ENCODE measurements at places on chromosomes 6 and 20. TPM values are rescaled to one million over a fixed set of nuclear protein-coding genes. Genes with fewer than 3 reads are reported as not detected.

DNA sequence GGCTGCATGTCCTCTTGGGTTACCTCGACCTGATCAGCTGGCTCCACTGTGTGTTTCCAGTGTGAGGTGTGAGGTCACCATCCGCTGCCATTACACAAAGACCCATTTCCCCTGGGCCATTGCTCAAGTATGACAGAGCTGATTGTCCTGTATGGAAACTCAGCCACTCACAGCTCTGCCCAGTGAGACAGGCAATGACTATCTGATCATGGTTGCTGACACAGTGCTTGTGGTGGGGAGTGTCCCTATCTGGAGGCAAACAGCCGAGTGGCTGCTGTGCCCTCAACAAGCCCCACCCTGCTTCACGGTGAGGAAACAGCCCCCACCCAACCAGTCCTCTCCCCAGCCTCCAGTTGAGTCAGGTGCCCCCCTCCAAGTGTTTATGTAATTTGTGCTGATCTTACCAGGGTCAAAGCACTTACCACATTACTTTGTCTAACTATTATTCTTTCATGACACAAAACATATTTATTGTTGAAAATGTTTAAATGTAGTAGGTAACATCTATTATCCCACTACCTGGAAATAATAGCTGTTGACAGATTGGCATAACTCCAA, 11.7 kb upstream of the MAPK13 start:
- H3K36me3 ChIP-seq = no peaks in the 10 kb centered on the region
- H3K4me1 ChIP-seq = peaks cover 11% of the 10 kb centered on the region
- DNase-seq = peak; percentile 74

- no peak overlapping the region for H3K27ac ChIP-seq
- peaks cover 74% of the 10 kb centered on the region for H3K27me3 ChIP-seq
- no peak overlapping the region for H3K4me3 ChIP-seq
Observed at GRCh38 chr6:151805286-151805840, 2.1 kb upstream of the ESR1 start.

GRCh38 chr6:116764629-116764960, 924 bp downstream of the FAM162B start:
- peak; percentile 20 for DNase-seq
- peak overlapping the region; percentile 58 for H3K4me3 ChIP-seq

C6orf52 gene
- 1.2 TPM for total RNA-seq

- H3K4me3 ChIP-seq = no peak overlapping the region
- no peak for DNase-seq
- H3K27me3 ChIP-seq = no peaks in the 10 kb centered on the region
Observed at GRCh38 chr6:53801022-53801421, 6.2 kb downstream of the LRRC1 start.

PNLDC1 gene
- total RNA-seq = not detected

GRCh38 chr6:36719126-36719525, 21.5 kb downstream of the RAB44 start:
- no peak for DNase-seq
- no peaks in the 10 kb centered on the region for H3K27me3 ChIP-seq
- H3K4me1 ChIP-seq = no peaks in the 10 kb centered on the region
- no peak overlapping the region for H3K4me3 ChIP-seq
- H3K36me3 ChIP-seq = no peaks in the 10 kb centered on the region
- no peak overlapping the region for H3K27ac ChIP-seq

GRCh38 chr6:110873981-110874879, at the start of gene AMD1:
TSS of gene AMD1 (plus strand) at chr6:110874785. CDS start at chr6:110875106, 321 bp downstream.
- H3K4me3 ChIP-seq = peak within 1 kb of the TSS; percentile 76
- H3K27ac ChIP-seq = peak within 1 kb of the TSS; percentile 92
- H3K27me3 ChIP-seq = no peaks in the 10 kb centered on the region
- peak; percentile 99 for DNase-seq

DNA sequence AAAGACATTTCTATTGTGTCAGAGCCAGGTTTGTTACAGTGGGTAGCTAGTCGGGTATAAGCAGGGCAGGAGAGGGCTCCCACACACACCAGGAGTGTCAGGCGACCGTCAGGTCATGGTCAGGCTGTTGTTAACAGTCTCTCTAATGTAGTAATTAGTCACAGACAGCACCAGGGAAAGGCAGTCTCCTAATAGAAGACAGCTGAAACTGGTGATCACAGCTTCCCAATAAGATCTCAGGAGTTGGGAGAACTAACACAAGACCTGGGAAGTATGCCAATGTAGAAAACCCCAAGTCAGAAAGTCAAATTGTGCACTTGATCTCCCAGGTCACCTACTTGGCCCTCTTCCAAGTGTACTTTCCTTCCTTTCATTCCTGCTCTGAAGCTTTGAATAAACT, 53.0 kb upstream of the GPR6 start:
- no peaks in the 10 kb centered on the region for H3K4me1 ChIP-seq
- no peak overlapping the region for H3K27ac ChIP-seq
- H3K36me3 ChIP-seq = no peaks in the 10 kb centered on the region
- no peak overlapping the region for H3K4me3 ChIP-seq
- no peak for DNase-seq
- no peaks in the 10 kb centered on the region for H3K27me3 ChIP-seq

TCP11 gene
- total RNA-seq = not detected

GRCh38 chr20:31945785-31946184, 6.1 kb downstream of the PDRG1 start:
- peaks cover 5% of the 10 kb centered on the region for H3K36me3 ChIP-seq
- H3K27ac ChIP-seq = no peak overlapping the region
- DNase-seq = no peak
- no peaks in the 10 kb centered on the region for H3K27me3 ChIP-seq

- H3K4me3 ChIP-seq = no peak overlapping the region
- H3K27me3 ChIP-seq = no peaks in the 10 kb centered on the region
- H3K36me3 ChIP-seq = no peaks in the 10 kb centered on the region
- peak; percentile 72 for DNase-seq
- peak overlapping the region; percentile 90 for H3K27ac ChIP-seq
Observed at GRCh38 chr6:11343963-11344723, 111.7 kb upstream of the NEDD9 start.

DNA sequence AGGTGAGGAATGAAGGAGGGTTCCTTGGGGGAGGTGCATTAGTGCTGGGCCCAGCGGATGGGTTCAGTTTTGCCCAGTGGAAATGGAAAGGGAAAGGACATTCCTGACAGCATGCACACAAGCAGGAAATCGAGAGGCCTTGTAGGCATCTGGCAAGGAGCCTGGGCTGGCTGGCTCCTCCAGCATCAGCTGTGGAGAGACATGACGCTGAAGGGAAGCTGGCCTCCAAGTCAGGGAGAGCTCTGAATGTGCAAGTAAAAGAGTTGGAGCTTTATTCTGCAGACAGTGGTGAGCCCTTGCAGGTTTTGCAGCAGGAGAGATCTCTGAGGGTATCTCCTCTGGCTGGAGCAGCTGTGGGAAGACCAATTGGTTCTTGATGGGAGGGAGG, 154.3 kb downstream of the MRPL14 start:
- H3K27ac ChIP-seq = peak overlapping the region; percentile 92
- no peak overlapping the region for H3K4me3 ChIP-seq
- H3K4me1 ChIP-seq = peaks cover 31% of the 10 kb centered on the region

DNA sequence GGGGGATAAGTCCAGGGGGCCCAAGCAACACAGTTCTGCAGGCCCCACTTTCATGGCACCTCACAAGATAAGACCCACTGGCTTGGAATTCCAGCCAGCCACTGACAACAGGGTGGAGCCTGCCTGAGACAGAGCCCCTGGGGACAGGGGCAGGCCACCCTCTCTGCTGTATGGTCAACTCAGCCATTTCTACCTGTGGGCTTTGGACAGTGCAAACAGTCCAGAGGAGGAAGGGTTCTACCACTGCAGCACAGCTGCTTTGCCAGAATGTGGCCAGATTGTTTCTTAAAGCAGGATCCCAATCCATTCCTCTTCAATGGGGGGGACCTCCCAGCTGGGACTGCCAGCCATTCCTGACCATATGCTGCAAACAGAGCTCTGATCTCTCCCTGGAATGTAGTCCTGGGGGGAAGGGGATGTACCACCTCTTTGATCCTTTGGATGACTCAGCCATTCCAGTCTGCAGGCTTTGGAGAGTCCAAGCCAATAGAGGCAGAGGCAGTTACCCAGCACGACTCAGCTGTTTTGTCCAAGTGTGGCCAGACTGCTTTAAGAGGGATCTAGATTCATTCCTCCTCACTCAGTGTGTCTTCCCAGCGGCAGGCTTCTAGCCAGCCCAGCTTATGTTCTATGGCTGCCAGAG, 842.2 kb downstream of the EPHA7 start:
- H3K36me3 ChIP-seq = no peaks in the 10 kb centered on the region
- no peak for DNase-seq
- H3K4me1 ChIP-seq = no peaks in the 10 kb centered on the region
- H3K4me3 ChIP-seq = no peak overlapping the region

DNA sequence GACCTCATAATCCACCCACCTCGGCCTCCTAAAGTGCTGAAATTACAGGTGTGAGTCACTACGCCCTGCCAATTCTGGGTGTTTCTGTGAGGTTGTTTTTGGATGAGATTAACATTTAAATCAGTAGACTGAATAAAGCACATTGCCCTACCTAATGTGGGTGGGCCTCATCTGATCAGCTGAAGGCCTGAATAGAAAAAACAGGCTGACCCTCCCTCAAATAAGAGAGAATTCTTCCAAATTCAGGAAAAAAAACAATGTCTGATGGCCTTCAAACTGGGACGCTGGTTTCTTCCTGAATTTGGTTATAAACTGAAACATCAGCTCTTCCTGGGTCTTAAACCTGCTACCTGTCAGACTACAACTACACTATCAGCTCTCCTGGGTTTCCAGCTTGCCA, 51.0 kb downstream of the POU3F2 start:
- H3K4me3 ChIP-seq = no peak overlapping the region
- no peaks in the 10 kb centered on the region for H3K4me1 ChIP-seq
- DNase-seq = no peak
- no peaks in the 10 kb centered on the region for H3K36me3 ChIP-seq
- no peak overlapping the region for H3K27ac ChIP-seq

APOM gene
- 10.4 TPM for total RNA-seq
